ENCODE measurements at places on chromosomes 16 and 17.

DNA sequence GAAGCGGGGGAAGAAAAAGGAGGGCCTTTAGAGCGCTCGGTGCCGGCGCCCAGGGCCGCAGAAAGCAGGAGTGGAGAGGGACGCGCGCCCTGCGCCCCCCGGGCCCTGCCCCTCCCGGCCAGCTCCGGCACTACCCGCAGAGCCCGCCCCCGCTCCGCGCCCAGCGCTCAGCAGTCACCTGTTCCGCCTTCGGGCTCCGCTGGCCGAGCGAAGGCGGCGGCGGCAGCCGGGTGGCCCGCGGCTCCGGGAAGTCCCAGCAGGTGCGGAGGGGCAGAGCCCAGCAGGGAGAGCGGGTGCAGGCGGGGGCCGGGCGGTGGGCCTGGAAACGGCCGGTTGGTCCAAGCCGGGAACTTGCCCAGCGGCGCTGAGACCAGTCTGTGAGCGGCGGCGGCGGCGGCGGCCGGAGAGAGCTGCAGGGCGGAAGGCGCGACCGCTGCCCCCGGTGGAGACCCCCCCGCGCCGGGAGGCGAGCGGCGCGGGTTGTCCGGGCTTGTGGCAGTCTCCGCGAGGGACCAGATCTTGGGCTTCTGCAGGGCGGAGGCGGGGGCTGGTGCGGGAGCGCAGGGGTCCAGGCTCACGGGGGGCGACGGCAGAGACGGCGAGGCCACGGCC is 2.2 kb downstream of the IRX3 start:
- DNase-seq, result no peak

- no peak for DNase-seq
These were observed 224.2 kb downstream of the C16orf78 start for GRCh38 chr16:49597796-49598195.

GRCh38 chr16:4915226-4915761 is 21.7 kb downstream of the PPL start:
- DNase-seq, result no peak

DNA sequence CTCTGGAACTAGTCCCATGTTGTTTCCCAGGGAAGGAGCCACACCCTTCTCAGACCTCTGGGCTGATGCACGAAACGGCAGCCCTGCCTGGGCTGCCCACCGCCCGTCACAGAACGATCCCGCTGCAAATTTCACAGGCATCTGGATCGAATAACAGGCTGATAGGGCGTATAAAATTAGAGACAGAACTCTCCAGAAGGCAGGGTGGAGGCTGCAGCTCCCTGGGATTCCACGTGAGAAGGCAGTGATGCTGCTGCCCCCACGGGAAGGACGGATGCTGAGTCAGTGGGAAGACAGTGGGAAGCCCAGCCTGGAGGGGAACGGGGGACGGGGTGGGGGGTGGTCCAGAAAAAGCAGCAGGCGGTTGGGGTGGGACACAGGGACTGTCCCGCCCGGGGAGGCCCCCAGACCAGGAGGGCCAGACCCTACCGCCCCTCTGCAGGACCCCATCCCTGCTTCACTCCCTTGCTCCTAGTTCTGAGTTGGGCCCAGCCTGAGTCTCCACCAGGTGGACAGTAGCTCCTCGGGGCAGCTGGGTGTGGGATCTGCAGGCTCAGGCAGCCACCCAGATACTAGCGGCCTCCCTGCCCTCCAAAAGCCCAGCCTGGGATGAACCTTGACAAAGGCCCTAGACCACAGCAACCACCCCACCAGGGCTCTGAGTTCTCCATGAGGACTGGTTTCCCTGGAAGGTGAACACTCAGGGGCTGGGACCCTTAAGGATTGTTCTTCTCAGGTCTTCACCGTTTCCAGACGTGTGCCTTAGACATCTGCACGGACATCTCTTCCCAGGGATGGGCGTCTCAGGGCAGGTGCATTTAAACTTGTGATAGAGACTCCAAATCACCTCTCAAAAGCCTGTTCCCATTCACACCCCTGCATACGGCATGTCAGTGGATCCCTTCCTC is 117.8 kb downstream of the METRNL start:
- DNase-seq, result no peak

GRCh38 chr16:3085868-3086595 is 13.1 kb downstream of the ZSCAN10 start:
- no peak for DNase-seq

DNA sequence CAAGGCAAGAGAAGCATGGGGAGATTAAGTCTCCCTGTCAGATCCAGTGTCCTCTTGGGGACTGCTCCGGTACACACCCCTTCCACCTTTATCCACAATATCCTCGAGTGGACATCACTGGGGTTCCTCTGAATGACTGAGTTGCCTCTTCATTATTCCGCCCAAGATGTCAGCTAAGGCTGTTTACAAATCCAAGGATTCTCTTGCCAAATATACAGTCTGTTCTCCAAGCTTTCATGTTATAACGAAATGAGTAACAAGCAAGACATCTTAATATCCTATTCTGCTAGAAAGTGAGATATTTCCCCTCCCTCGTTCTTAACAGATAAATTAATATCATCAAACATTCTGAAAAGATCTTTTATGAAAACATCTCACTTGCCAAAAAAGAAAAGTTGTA is 314.1 kb upstream of the IRX5 start:
- no peak for DNase-seq

DNA sequence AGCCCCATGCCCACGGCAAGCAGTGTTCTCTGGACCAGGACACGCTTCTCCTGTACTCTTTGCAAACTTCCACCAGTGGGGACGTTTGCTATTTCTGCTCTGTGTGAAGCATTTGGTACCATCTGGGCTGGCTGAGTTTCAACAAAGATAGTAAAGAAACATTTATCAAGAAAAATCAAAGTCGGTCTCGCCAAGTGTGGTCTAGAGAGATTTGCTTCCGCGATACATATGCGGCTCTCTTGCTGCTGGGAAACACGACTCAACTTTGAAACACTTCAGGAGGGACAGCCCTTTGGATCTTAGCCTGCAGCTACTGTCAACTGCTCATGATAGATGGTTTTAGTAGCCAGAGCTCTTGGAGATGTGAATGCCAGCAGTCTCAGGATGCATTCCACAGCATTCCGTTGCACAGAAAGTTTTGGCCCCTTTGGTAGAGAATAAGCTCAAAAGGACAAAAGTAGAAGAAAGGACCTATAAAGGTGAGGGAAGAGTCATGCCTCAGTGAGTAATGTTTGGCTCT is 168.2 kb upstream of the CACNG3 start:
- DNase-seq, result no peak

DNA sequence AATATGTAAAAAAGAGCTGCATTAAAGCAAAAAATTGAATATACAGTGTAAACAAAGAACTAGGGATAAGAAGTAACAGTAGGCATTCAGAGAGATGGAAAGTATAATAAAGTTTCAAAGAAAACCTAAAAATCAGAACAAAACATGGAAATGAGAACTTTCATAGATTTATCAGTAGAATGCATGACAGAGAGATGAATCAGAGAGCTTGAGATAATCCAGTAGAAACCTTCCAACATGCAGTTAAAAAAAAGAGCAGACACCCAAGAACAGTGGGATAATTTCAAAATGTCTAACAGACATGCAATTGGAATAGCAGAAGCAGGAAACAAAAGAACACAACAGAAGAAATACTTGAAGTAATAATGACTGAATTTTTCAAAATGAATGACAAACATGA is 1384.2 kb downstream of the CDH11 start:
- no peak for DNase-seq

DNA sequence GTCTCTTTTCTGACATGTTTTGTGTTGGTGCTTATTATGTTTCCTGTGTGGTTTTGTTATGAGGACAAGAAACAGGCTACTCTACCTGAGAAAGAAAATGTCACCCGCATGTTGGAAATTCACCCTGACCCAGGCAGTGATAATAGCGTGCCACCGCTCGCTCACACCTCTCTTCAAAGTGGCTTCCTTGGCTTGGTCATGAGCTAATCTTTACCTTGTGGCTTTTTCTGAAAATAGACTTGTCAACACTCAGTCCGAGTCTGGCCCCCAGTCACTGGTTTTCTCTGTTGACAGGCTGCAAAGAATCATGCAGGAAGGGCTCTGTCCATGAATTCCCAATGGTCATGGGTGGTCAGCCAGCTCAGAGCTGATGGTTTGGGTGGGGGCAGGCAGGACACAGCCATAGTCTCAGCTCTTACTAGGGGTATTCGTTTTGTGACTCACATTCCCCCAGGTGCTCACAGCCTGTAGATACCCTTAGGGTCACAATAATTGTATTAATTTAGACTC is 121.3 kb upstream of the CACNG5 start:
- no peak for DNase-seq

DNA sequence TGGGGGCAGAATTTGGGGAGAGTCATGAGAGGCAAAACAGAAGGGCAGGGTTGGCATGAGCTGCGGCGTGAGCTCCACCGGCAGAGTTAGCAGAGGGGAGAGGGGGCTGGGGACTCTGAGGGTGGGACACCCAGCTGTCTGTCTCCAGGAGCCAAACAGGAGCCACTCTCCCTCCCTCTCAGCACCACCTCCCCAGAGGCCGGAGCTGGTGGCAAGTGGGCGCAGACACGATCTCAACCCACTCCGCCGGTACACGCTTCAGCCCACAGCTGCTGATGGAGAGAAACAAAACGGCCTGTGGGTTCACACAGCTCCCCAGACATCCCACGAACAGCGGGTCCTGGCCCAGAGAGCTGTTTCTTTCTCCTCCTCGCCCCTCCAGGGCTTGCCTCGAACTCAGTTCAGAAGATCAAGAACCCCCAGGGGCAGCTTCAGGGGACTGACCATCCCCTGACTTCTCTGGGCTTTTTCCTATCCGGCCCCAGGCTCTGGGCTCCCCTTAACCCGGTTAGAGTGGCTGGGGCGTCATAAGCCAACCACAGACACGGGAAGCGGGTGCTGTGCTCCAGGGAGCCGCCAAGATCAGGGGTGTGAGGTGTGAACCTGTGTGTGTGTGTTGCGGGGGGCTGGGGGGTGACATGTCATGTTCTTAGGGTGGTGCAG is 7.6 kb downstream of the RHBDF2 start:
- no peak for DNase-seq

DNA sequence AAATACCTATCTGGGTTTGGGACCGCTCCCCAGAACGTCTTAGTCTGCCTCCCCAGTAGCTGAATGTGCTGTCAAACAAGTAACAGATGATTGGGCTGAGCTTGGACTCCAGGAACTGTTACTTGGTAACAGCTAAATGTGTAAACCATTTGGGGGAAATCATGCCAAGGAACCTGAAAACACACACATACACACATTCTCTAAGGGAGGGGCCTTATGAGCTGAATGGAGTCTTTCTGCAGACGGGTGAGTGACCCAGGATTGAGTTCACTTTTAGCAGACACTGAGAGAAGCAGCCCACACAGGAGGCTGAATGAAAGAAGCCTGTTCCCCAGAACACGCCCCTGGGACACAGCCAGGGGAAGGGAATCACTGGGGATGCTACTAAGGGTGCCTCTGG is 1.6 kb downstream of the ACLY start:
- peak; percentile 29 for DNase-seq

DNA sequence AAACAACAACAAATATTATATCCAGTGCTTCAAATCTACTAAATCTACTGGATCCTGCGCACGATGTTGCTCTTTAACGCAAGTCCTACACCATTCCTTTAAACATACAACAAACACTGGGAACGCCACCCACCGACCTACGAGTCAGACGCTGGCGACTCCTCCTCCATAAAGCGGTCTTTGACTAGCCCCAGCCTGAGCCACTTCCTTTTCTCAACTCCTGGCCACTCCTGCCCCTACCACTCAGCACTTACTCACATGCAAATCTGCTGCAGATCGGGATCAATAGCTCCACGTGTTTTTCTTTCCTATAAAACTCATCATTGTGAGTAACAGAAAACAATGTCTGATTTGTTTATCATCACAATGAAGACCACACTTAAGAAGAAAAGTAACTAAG is 32.8 kb upstream of the MNT start:
- no peak for DNase-seq

DNA sequence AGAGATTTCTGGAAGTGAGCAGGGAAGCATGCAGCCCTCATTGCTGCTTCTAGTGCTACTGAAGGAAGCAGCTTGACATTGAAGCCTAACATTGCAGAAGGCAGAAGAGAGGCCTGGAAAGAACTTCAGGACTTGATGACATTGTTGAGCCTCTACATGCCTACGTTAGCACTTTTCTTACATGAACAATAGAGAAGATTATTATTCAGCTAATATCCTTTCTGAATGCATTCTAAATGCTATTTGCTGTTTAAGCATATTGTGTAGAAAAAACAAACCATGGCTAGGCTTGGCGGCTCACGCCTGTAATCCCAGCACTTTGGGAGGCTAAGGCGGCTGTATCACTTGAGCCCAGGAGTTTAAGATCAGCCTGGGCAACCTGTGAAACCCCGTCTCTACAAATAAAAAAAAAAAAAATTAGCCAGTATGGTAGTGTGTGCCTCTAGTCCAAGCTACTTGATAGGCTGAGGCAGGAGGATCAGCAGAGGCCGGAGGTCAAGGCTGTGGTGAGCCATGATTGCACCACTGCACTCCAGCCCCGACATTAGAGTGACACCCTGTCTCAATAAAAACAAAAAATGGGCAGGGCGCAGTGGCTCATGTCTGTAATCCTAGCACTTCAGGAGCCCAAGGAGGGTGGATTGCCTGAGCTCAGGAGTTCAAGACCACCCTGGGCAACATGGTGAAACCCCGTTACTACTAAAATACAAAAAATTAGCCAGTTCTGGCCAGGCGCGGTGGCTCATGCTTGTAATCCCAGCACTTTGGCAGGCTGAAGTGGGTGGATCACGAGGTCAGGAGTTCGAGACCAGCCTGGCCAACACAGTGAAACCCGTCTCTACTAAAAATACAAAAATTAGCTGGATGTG is 2.2 kb upstream of the AURKB start:
- DNase-seq, result no peak

- no peak for DNase-seq
These were observed 515.0 kb downstream of the TMEM114 start for GRCh38 chr16:8075271-8075670.

DNA sequence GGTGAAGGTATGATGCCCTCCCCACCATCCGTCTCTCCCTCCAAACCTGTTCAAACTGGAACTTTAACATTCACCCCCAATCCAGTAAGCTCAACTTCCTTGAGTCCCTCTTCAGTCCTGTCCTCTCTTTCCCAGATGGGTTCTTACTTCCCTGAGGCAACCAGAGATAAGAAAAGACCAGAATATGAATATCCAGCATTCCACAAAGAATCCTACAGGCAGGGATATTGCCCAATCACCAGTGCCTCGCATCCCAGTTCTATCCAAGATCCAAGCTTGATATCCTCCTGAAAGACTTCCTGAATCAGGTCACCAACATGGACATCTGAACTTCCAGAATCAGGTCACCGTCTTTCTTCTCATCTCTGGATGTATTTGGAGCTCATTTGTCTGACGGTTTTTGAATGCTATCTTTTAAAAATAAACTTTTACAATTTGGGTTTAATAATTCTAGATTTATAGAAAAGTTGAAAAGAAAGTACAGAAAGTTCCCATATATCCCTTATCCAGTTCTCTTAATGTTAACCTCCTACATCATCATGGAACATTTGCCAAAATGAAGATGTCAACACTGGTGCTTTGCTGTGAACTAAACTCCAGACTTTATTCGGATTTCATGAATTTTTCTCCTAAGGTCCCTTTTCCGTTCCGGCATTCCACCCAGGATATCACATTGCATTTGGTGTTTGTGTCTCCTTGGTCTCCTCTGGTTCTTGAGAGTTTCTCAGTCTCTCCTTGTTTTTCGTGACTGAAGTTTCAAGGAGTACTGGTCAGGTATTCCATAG is 13.7 kb upstream of the COL1A1 start:
- DNase-seq, result no peak
